ENCODE measurements at places on chromosomes 16 and 17.

GRCh38 chr16:31476303-31477219, 4.6 kb downstream of the TGFB1I1 start:
- DNase-seq, result peak; percentile 88

DNA sequence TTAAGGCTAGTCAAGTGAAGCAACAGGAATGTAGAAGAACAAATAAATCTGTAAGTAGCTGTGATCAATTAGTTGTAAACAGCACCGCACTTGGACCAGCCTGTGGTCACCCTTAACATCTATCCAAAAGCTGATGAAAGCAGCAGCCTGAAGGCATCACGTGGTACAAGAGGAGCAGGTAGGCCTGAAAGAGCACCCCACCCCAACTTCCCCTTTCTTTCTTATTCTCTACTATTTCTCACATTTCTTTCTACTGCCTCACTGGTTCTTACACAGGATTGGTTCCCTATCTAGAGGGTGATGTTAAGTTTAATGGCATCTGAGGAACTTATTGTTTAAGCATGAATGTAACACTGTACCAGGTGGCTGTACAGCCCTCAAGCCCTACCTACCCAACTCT, 42.6 kb upstream of the CLEC18B start:
- DNase-seq, result no peak

DNA sequence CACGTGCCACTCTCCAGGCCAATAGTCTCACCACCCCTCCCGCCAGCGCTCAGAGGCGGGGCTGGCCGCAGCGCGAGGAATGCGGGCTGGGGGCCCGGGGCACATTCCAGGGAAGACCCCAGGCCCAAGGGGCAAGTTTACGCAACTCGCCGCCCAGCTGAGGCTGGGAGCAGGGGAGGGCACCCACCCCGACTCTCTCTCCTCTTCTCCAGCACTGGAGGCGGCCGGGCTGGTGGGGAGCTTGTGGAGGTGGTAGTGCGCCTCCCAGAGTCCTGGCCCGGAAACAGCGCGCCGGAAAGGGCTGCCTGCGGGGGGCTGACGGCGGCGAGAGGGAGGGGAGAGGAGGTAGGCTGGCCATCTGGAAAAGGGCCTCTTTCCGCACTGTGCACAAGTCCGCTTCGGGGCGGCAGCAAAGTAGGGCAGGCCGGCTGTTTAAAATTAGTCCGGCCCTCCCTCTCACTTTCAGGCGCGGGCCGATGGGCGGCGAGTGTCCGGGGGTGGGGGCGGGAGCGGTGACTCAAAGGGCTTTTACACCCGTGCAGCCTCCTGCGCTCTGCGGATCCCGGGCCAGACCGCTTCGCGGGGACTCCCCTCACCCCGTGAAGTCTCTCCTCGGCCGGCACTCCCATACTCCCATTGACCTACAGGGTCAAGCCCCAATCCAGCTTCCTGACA, 1.1 kb downstream of the FHOD1 start:
- DNase-seq, result peak; percentile 72

DNA sequence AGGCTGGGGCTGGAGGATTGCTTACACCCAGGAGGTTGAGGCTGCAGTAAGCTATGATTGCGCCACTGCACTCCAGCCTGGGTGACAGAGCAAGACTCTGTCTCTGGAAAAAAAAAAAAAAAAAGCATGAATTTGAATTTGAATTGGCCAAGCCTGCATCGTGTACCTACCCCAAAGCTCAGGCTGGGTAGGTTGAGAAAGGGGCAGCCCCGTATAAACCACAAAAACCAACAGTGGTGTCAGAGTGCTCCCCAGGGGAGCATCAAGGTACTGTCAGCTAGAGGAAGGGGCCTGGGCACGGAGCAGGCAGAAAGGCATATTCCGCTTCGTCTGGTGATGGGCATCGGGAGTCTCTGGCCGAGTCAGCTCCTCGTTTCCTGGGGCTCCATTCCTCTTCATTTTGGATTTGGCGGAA, 40.9 kb downstream of the RAP1GAP2 start:
- no peak for DNase-seq

- DNase-seq, result peak; percentile 55
These were observed 32.3 kb upstream of the CAPN15 start for GRCh38 chr16:495127-495748.

DNA sequence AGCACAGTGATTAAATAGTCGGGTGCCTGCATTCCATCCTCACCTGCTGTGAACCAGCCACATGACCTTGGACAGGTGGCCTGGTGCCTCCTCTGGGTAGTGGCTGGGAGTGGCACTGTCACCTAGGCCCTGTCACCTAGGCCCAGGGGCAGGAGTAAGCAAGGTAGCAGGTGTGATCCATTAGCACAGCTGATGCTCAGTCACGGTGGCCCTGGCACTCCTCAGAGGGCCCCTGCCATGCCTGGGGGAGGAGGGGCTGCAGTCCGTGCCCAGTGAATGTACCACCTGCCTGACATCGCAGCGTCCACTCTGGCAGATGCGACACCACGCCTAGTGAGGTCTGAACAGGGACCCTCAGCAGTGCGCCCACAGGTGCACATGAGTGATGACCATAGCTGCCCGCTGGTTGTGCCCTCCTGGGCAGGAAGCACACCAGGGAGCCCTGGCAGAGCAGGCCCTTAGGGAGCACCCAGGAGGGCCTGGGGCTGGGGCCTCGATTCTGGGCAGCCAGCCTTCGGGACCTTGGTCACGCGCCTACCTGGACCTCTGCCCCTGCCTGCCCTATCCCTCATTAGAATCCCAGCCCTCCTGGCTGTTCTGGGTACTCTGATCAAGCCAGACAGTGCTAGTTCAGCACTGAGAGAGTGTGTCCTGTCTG, 33.1 kb upstream of the CRISPLD2 start:
- DNase-seq, result no peak

- DNase-seq, result peak; percentile 73
These were observed 13.2 kb downstream of the CHCT1 start for GRCh38 chr17:60435244-60436167.

DNA sequence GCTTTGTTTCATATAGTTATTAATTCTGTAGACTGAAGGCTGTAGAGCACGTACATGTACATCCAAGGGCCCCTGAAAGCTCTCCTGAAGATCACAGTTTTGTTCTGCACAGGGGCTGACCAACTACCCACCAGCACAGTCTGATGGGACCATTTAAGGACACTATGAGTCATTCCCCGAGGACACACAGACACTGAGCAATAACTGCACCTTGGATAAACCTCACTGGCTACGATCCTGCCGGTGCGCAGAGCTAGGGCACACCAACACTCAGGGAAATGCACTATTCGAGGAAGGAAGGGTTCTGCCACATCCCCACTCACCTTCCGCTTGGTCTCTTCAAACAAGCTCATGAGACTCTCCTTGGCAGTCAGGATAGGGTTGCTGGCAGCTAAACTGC, 20.3 kb downstream of the SMG6 start:
- no peak for DNase-seq

- no peak for DNase-seq
These were observed 71.5 kb upstream of the PLCG2 start for GRCh38 chr16:81707411-81708265.

GRCh38 chr17:57877803-57878377, 28.0 kb upstream of the MRPS23 start:
- DNase-seq, result no peak

DNA sequence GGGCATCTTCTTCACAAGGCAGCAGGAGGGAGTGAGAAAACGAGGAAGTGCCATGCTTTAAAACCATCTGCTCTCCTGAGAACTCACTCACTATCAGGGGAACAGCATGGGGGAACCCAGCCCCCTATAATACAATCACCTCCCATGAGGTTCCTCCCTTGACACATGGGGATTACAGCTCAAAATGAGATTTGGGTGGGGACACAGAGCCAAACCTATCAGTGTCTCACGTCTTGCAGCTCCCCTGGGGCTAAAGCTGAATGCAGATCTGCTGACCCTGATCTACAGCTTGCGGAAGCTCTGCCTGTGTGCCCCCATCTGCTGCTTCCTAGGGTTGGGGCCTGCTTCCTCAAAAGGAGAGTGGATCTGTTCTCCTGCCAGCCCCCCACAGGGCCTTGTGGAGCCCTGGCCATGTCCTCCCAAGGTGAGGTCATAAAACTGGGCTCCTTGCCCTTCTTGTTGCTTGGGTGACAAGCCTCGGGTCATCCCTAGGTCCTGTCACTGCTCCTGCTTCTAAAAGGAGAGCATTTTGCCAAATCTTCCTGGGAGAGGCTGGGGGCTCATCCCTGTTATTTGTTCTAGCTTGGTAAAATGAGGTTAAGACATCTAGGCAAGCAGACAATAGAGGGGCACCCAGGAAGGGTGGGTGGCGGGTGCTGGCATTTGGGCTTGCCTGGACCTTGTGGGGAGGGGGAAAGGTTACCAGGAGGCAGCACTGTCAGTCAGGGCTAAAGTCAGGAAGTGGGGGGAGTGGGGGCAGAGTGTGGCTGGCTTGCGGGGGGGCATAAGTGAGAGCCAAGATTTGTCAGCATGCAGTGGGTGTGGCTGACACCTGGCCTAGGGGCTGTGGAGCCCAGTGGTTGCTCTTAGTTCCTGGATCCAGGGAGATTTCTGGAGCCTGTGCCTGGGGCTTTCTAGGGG, 16.0 kb downstream of the KRT33A start:
- DNase-seq, result no peak

GRCh38 chr17:45700171-45701090, 83.7 kb upstream of the CRHR1 start:
- no peak for DNase-seq

DNA sequence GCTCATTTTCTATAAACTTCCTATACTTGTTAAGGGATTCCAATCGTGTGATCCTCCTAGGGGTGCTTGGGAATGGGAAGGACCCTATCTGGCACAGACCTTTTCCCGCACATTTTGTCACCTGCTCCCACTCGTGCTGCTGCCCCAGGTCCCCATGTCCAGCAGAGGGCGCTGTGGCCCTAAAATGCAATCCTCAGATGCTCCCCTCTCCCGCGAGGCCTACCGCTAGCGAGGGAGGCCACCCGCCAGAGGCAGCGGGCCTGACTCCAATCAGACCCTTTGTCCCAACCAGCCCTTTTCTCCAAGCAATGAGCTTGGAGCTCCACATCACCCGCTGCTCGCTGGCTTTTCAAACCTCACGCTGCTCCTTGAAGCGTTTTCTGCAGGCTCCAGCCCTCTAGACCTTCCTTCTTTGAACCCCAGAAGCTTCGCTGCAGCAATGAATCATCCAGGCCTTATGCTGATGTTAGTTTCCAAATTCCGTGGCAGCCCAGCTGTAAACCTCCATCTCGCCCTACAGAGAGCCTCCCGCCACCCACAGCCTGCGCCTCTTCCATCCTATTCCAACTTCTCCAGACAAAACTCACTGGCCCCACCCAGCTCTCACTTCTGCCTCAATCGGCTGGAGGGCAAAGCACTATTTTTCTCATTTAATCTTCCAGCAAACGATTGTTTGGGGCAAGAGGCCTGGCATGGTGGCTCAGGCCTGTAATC, 23.6 kb upstream of the FZD2 start:
- DNase-seq, result peak; percentile 98

DNA sequence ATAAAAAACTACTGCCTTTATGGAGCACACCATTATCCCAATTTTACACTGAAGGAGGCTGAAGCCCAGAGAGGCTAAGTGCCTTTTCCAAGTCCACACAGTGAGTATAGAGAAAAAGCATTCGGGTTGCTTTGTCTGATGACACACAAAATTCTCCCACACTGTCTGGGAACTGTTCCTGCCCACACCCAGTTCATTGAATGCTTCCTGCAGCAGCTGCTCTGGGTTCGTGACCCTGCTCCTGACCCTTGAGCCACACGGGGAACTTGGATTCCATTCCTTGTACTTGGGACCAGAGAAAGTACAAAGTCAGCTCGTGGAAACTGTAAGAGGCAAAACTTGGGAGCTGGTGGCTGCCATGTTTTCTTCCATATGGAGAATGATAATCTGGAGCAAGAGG, 57.9 kb downstream of the AKAP1 start:
- DNase-seq, result no peak

- DNase-seq, result no peak
These were observed 1.1 kb upstream of the CAPN15 start for GRCh38 chr16:526181-527014.

DNA sequence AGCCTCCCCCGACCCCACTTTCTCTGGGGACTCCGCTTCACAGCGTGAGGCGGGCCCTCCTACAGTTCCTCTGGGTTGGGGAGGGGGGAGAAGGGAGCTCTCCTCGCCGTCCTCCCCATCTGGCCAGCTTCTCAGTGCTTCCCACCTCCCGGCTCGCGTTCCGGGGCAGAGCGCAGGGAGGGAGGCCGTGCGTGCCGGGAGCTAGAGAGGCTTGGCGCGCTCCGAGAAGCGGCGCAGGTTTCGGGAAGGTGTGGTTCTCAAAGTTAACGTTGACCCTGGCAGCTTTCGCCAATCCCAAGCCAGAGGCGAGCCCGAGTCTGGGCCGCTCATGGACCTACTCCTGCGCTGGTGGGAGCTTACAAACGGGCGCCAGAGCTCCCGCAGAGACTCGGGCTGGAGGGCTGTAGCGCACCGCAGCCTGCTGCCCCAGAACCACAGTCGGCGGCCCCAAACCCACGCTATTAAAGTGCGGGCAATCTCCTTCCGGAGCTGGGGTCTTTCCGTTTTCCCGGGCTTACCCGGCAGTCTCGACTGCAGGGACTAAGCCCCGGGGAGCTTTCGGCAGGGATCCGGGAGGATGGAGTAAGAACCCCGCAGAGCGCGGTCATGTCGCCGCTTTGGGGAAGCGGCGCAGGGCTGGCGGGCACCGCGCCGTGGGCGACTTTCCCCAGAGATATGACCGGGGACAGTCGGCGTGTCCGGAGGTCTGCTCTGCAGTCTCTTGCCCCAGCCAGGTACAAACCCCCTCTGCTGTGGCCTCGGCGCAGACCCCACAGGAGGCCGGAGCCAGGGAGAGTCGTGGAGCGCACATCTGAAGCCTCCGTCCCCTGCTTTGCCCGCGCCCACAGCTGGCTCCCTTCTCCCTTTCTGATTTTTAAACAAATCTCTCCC, 787 bp downstream of the CDH11 start:
- DNase-seq, result no peak

- DNase-seq, result no peak
These were observed 109.6 kb downstream of the CNTNAP4 start for GRCh38 chr16:76386784-76387183.

GRCh38 chr17:71631483-71631882, 489.3 kb upstream of the SOX9 start:
- DNase-seq, result no peak

GRCh38 chr16:9687737-9688319, 494.4 kb downstream of the GRIN2A start:
- DNase-seq, result no peak

DNA sequence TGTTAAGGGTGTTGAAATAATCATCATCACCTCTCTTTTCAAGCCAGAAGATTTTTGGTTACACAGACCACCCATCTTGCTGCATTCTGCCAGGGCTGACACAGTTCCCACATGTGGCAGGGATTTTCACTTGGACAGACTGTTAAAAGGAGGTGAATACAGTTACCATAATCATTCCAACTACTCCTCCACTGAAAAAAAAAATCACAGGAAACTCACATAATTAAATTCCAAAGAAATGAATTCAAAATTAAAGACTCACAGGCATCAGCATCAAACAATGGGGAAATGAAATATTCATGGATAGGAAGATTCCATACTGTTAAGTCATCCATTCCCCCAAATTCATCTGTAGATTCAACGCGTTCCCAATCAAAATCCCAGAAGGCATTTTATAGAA, 209.4 kb downstream of the MRTFB start:
- DNase-seq, result no peak
